ENCODE measurements at places on chromosomes 7 and 10. TPM values are rescaled to one million over a fixed set of nuclear protein-coding genes. Genes with fewer than 3 reads are reported as not detected.

DNA sequence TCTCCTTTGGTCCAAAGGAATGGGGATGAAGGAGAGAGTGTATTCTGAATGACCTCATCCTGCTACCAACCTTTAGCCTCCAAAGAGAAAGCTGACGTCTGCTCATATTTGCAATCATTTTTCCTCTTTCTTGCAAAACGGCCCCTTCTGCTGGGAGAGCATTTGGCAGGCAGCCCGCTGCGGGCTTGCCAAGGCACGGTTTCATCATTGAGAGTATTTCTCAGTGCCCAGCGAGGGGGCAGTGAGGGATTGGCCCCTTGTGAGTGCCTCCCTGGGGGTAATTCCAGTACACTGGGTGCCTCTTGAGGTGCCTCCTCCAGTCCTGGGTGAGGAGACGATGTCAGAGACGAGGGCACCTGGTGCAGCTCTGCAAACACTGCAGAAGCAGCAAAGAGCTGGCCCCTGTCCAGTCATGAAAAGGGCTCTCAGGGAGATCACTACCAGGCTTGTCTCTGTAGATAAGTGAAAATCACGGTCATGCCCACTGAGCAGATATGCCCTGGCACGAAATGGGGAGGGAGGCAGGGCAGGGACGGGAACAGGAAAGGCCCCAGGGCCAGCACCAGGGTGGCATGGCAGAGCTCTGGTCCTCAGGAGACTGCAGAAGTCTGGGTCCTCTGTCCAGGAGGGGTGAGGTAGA lies 48.7 kb upstream of the SHH start:
- peak; percentile 59 for DNase-seq

DNA sequence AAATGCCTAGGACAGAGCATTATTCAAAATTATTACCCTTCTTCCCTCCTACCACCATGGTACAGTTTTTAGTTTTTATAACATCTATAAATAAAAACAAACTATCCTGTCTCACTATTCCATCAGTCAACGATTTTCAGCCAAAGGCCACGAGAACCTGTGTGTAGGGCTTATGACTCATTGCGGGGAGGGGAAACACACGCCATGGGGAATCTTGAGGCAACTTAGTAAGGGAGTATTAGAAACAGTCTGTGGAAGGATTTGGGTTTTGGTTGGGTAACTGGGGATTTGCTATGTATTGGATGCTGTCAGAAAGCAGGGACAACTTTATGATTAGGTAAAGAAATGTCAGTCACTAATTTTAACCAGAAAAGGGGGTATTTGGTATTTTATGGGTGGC lies 14.7 kb downstream of the GPR141 start:
- DNase-seq = no peak

DNA sequence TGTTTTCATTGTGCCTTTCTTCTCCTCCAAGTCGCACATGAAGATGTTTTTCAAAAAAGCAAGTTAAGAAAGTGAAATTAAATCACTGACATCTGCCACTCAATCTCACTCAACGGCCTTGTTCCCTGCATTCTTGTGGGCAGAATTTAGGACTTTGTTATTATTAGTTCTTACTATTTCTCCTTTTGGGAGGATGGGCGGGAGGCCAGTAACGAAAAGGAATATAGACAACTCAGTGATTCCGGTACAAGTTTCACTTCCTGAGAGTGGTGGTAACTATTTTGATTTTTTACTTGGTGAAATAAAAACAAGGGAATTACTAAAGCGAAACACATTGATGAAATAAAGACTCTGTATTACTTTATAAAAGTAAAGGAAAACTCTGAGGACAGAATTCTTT lies 231.9 kb upstream of the HABP2 start:
- no peak for DNase-seq

DNA sequence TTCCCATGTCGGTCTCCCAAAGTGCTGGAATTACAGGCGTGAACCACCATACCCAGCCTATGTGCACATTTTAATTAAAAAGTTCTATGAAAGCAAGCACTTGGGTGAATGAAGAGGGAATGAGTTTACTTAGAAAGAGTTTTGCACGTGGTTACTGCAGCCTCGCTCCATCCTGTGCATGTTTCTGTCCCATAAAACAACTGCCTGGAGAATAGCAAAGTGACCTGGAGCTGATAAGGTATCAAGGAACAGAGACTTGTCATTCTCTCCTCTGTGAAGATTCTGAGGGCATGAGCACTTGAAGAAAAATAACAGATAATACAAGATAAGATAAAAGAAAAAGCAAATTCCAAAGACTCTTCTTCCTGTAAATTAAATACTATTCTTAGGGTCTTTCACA lies 112.2 kb upstream of the JCAD start:
- no peak for DNase-seq

GRCh38 chr10:45249978-45250693 lies 65.3 kb downstream of the OR13A1 start:
- peak; percentile 39 for DNase-seq

DNA sequence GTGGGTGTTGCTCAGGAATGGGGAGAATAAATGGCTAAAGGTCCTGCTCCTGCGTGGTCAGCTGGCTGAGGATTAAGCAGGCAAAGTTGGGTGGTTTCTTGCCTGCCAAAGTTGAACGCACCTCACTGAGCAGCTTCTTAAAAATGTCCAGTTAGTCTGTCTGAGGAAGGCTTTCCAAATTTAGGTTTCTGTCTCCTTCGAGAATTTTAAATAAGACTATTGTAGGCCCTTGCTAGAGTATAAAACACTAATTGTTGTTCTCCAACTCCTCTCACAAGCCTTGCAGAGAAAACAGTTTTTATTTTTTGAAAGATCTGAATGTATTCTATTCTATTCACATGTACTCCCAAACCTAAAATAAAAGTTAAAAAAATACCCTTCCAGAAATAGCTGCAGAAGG lies 122.0 kb upstream of the LAMB4 start:
- DNase-seq = no peak

CLDN4 gene
- 219 TPM for total RNA-seq

DNA sequence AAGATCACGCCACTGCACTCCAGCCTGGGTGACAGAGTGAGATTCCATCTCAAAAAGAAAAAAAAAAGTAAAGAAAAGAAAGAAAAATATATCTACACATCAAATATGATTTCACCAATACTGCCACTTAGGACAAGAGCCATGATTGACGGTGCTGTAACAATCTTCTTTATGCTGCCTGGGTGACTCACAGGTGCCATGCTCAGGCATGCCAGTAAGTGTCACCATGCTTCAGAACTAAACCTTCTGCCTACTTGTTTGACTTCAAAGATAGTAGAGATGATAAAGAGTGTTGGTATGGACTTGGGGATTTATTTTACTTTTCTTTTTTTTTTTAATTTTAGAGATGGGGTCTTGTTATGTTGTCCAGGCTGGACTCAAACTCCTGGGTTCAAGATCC lies 33.6 kb upstream of the DNMBP start:
- DNase-seq = no peak

DNA sequence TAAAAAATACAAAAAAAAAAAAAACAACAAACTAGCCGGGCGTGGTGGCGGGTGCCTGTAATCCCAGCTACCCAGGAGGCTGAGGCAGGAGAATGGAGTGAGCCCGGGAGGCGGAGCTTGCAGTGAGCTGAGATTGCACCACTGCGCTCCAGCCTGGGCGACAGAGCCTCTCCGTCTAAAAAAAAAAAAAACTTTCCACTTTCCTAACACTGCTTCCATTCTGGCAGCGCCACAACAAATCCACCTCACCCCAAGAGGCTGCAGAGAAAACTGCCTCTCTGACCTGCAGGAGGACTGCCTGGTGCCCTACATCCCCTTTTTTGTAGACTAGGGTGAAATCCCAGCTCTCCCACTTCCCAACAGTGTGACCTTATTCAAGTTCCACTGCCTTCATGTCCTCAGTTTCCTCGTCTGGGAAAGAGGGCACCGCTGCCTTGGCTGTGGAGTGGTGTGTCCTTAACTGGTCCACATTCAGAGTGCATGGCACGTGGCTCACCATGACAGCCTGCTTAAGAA lies 2.6 kb upstream of the MBL2 start:
- DNase-seq = no peak

DNA sequence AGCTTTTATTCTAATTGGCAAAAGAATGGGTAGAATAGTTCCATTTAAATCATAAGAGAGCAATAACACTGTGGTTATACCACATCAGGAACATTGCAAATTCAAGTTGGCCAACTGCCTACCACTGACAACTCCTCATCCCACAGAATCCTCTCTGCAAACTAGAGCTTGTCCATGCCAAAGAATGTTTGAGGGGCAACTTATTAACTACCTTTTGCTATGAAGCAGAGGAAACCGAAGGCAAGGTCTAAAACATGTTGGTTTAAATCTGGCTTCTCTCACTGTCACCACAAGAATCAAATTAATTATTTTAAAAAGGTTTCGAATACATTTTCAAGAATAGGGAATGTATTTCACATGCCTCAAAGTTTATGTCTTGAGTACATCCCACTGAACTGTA lies 36.0 kb downstream of the RHOBTB1 start:
- DNase-seq = no peak

- DNase-seq = no peak
Measured at GRCh38 chr10:86110156-86110786, 256.3 kb downstream of the GRID1 start.

DNA sequence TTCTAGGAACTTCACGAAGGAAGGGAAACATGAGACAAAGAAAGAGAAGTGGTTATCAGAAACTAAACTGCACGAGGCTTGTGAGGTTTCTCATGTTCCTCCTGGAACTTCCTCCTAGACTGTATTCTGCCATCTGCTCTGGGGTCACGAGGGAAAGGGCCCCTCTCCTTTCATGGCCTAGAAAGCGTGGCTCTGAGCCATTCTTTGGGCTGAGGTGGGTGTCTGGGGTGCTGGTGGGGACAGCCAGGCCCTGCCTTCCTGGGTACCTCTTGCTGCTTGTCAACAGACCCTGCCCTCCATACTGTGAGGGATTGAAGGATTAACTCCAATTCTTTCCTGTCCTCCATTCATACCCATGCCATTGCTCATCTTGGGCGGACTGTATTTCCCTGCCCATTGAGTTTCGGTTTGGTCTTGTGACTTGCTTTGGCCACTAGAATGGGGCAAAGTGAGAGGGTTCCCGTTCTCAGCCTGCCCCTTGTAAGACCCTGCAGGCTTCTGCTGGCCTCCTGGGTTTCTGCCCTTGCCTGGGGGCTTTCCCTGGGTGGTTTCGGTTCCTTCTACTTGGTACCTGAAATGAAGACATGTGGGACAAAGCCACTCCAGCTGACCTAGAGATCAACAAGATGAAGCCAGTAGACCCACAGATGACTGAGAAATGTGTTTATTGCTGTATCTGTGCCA lies 14.9 kb upstream of the GIMAP8 start:
- no peak for DNase-seq

DNA sequence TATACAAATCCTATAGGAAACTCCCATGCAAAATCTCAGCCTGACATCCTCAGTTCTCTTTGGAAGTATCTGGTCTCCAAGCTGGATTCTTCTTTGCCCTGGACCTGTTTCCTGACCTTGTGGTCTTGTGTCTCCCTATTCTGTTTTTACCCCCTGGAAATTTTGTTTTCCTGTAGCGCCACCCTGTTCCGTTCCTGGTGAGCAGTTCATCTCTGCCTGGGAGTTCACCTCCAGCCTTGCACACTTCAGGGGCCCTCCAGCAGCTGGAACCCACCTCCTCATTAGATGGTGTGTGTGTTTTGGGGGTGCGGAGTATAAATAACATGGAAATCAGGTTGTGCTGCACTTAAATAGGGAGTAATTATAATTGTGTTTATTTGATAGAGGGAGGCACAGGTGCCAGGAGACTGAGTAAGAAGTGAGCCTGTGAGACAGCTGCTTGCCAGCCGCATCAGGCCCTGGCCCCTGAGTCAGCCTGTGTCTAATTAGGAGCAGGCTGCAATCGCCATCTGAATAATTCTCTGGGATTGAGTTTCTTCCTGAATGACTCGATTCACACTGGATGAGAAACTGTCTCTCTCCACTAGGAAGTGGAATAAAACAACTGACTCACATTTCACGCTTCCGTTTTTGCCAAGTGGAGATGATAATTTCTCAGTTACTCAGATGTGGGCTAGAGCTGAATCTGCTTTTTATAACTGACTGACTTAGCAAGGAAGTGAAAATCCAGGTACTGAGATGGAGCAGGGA lies 69.4 kb upstream of the HECTD2 start:
- no peak for DNase-seq

GRCh38 chr10:79077488-79078173 lies 8.9 kb downstream of the ZMIZ1 start:
- DNase-seq = no peak

PNLIP gene
- total RNA-seq = not detected

DNA sequence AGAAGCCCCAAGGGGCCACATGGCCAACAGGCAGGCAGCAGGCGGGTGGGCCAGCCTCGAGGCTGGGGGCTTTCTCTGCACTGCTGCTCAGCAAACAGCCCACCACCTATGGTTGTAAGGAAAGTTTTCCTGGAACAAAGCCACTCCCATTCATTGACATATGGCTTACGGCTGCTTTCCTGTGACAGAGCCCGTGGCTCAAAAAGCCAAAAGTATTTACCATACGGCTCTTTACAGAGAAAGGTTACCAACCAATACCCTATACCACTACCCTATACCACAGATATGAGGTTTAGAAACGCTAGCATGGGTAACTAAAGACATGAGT lies 152.7 kb downstream of the MAD1L1 start:
- DNase-seq = no peak

- DNase-seq = no peak
Measured at GRCh38 chr10:4436103-4436502, 389.9 kb upstream of the AKR1E2 start.
